ENCODE measurements at places on chromosomes 2 and 18. TPM values are rescaled to one million over a fixed set of nuclear protein-coding genes. Genes with fewer than 3 reads are reported as not detected.

The KCNG2 gene
- total RNA-seq, result not detected

The ITGB6 gene
- total RNA-seq, result not detected

The SPP2 gene
- total RNA-seq, result not detected

The FSHR gene
- not detected for total RNA-seq

DNA sequence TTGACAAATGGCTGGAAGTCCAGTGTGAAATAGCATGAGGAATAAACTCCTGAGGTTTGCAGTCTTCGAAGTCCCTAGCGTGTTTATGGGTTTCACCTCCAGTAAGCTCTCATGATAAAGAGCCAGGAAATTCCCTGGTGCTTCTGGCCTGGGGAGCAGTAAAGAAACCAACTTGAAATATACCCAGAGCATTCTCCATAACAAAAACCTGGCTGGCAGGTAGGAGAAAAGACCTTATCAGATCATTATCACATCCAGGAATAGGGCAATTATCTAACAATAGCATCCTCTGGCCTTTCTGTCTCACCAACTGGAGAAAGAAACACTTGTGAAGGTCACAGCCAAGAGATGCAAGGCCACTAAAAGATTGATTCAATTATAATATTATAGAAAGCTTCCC lies 513.6 kb upstream of the LRRTM4 start:
- DNase-seq, result no peak

- no peak for DNase-seq
Observed at GRCh38 chr2:63272560-63272959, 221.9 kb downstream of the OTX1 start.

Measured in activated naive CD4-positive, alpha-beta T cell treated with anti-CD3 and anti-CD28 coated beads, Interleukin-2, amount 50 U/mL, for 72 hours (primary cell).